Kidney (tissue), 22 donors: ENCODE measurements at places on chromosomes 13 and 19.

- DNase-seq, result no peak
These were observed 103.9 kb downstream of the ZIC5 start for GRCh38 chr13:99867535-99868257.

DNA sequence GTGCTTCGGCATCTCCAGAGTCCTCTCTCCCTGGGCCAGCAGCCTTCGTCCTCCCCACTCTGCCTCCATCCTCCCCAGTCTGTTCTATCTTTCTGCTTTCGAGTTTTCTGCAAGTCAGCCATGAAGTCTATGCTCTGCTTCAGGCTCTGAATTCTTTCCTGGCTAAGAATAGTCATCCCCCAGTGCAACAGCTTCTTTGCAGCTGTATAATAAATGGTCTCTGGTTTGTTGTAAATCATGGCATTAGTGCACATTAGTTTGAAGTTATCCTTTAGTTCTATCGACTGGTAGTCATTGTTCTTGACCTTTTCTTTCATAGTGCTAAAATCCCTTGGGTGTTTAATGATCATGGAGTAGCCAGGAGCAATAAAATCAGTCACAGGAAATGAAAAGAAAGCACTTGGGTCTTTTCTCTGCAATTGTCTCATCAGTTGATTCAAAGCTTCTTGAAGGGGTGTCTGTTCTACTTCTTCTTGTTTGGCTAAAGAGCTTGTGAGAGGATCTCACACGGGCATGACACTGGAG is 46.2 kb upstream of the SOX21 start:
- DNase-seq, result no peak

DNA sequence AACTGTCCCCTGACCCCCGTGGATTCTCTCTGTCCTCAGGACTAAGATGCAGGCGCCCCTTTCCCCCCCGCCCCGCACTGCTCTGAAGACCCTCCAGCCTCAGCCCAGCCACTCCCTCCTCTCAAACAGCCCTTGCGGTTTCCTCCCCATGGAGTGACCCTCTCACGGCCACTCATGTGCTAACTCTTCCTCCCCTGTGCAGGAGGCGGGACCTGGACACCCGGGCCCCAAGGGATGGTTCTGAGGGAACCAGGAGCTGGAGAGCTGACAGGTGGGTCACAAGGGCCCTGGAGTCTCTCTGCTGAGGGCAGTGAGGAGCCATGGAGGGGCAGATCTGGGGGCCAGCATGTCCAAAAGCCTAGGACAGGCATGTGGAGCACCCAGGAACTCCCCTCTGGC is 1.9 kb downstream of the ISOC2 start:
- peak; percentile 55 for DNase-seq

DNA sequence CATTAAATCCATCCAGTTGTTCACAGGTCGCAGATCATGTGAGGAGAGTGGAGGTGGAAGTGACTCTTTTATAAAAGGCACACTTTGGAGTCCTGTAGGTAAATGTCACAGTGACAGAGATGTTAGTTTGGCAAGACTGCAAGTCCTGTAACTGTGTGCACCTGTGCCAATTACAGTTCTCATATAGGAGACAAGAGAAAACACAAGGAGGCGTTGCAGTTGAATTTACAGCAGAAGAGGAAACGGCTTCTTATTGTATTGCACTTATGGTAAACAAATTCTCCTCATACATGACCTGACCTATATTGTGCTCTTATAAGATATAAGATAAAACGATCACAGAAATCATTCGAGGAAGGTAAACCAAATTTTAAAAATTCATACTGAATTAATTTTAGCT is 732.8 kb upstream of the SLC10A2 start:
- no peak for DNase-seq

DNA sequence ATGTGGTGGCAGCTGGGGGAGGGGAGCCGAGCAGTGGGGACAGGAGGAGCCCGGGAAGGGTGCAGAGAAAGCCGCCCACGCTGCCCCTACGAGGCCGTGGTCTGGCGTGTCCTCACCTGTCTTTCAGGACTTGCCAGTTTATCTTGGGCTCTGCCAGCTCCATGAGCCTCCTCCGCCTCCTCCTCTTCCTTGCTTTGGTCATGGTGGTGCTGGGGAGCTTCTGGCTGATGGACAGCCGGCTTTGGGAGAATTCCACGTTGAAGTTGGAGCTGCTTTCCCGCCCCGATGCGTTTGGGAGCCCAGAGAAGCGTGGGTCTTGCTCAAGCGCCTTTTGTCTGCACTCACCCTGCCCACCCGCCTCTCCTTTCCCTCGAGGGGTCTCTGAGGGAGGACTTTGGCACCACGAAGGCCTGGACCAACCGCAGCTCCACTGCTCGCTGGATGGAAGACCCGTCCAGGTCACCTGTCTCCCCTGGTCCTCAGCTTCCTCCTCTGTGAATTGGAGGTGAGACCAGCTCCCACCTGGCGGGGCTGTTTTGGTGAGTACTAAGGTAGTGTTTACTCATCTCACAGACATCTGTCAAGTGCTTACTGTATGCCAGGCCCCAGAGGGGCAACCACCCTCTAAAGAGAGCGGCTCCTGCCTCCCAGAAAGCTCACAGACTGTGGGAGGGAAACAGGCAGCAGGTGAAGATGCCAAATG is 29.7 kb upstream of the MIER2 start:
- peak; percentile 27 for DNase-seq

- no peak for DNase-seq
These were observed 1.6 kb downstream of the ZNF71 start for GRCh38 chr19:56596676-56597075.

DNA sequence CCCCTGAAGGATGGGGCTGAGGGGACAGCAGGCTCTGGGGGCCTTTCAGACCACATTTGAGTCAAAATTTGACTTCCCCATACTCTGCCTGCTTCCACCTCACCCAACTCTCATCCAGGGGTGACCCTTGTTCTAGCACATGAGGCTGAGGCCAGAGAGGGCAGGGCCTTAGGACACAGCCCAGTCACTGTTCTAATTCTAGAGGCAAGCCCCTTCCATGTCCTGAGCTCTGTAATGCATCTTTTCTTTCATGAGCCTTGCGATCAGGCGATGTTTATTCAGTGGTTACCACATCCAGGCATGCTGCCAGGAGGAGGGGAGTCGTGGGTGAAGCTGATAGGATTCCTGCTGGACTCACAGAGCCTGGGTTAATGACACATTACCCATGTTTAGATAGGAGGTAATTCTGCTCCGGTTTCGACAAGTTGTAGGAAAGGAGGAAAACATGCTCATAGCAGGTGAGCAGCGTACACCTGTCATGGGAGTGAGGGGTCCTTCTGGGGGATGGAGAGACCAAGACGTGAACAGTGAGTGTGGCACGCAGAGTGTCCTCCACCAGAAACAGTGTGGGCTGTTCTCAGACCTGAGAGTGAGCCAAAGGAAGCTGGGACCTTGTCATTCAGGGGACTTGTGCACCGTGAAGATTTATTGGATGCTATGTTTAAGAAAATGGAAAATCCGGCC is 9.3 kb downstream of the RPS9 start:
- peak; percentile 95 for DNase-seq

GRCh38 chr13:110233951-110234280 is 73.0 kb downstream of the COL4A1 start:
- DNase-seq, result no peak

- DNase-seq, result no peak
These were observed 25.7 kb upstream of the IGFL4 start for GRCh38 chr19:46066471-46066870.

GRCh38 chr13:110509971-110510786 is 51.3 kb downstream of the RAB20 start:
- peak; percentile 55 for DNase-seq

DNA sequence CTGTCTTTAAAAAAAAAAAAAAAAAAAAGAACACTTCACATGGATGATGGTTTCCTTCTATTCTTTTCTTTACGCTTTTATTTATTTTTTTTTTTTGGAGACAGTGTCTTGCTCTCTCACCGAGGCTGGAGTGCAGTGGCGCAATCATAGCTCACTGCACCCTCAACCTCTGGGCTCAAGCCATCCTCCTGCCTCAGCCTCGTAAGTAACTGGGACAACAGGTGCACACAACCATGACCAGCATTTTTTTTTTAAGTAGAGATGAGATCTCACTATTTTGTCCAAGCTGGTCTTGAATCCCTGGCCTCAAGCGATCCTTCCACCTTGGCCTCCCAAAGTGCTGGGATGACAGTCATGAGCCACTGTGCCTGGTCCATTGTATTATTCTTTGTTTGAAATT is 24.3 kb downstream of the ANKRD27 start:
- DNase-seq, result no peak

- DNase-seq, result peak; percentile 43
These were observed 476 bp downstream of the C2CD4C start for GRCh38 chr19:408441-408901.

- no peak for DNase-seq
These were observed 27.5 kb downstream of the TBC1D4 start for GRCh38 chr13:75454497-75454896.

DNA sequence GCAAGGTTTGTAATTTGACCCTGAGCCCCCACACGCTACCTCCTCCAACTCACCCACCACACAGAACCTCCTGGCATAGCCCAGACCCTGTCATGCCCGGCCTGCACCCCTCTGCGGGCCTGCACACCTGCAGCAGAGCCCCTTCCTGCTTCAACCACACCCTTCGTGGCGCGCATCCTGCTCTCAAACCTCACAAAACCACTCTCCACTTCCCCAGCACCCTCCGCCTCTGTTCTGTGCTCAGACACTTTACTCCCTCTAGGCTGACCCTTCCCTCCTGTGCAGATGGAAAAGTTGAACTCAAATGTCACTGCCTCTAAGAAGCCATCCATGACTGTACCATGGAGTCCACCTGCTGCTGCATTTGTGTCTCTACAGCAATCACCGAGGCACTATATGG is 28.5 kb downstream of the FAAP24 start:
- DNase-seq, result no peak

DNA sequence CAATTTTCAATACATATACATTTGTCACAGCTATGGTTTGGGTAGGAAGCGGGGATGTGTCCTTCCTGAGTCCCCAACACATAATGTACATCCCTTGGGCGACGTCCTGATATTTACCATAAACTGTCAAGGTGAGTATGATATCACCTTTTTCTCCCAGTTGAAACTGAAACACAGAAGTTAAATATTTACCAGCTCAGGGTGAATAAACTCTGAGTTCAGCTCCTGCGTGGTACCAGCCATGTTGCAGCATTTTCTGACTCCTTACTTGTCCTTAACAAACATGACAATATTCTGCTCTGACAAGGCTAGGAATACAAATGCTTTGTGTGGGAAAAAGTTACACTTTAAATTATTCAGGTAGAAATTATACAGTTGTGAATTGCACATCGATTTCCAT is 294.2 kb downstream of the TEX29 start:
- no peak for DNase-seq

GRCh38 chr19:11293433-11294389 is 2.2 kb upstream of the TSPAN16 start:
- peak; percentile 97 for DNase-seq

DNA sequence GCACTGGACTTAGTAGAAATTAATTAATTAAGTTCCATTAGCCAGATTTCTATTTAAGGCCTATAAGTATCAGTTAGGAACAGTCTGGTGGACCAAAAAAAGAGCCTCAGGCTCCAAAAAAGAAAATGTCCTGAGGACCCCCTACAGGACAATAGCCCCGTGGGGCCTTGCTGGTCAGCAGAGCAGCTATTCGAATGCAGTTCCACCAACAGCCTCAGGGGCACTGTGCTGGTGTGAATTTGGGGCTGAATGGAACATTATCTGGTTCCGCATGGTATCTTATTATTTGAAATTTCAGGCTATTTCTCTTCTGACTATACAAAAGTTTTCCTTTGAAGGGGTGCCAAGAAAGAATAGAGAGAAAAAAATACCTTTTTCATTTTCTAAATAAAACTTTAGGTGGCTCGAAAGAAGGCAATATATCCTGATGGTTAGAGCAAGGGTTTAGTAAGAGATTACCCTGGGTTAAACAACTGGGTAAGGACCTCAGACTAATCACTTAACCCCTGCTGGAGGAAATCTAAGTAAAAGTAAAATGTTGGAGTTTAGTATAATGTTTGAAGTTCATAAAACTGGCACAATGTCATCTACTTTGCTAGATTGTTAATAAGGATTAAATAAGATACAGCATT is 147.2 kb downstream of the MIPEP start:
- DNase-seq, result no peak

DNA sequence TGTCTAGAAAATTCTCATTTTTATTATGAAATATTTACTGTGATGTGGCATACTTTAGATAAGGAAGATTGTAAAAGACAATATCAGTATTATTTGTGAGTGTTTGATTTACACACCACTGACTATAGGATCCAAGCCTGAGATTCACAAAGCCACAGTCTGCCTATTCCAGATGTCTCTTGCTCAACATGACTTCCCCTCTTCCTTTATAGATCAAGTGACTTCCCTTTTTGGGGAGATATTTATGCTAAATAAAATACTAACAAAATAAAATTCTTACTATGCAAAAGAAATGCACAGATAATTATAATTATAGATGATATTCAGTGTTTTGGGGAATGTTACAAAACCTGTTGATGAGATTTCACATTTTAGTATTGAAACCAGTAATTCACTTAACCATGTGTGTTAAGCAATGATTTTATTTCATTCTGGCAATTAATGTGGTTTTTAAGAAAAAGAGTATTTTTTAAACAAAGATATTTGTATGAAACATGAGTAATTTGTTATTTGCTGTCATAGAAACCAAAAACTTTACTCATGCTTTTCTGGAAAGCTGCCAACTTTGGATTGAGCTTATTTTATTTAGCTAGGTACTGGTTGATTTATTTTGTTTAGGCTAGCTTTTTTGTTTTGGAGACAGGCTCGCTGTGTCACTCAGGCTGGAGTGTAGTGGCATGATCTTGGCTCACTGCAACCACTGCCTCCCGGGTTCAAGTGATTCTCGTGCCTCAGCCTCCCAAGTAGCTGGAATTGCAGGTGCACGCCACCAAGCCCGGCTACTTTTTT is 13.7 kb upstream of the GPR183 start:
- no peak for DNase-seq

- DNase-seq, result no peak
These were observed 91.9 kb upstream of the MBNL2 start for GRCh38 chr13:97130190-97130589.

DNA sequence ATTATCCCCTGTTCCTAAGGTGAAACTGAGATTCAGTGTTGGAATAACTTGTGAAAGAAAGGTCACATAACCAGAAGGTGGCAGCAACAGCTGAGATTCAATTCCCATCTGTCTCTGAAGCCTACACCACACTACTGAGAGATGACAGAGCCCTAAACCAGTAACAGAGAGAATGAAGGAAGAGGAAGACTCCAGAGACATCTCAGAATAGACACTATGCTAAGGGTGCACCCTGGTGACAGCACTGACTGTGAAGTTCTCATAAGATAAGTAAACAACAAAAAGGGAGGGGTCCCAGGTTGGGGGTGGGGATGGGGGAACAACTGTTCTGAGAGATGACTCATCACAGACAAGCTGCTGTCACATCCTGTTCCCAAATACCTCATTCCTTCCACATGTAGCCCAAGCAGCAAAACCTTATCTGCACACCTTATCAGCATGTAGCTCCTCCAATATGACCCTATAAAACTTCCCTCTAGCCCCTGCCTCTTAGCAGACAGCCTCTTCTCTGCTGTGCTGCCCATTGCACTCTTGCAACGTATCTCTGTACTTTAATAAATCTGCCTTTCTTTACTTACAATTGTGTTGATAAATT is 46.5 kb downstream of the UTP14C start:
- no peak for DNase-seq
